HT1080 (cell line): ENCODE measurements at places on chromosomes 5 and 9. TPM values are rescaled to one million over a fixed set of nuclear protein-coding genes. Genes with fewer than 3 reads are reported as not detected.
A peak's percentile ranks its signal among the peaks of the same experiment; 100 is the strongest.

- peak; percentile 40 for DNase-seq
Observed at GRCh38 chr9:677461-678097, 163.9 kb upstream of the DMRT1 start.

GRCh38 chr5:21164425-21164824, 1176.4 kb upstream of the CDH18 start:
- DNase-seq = no peak

DNA sequence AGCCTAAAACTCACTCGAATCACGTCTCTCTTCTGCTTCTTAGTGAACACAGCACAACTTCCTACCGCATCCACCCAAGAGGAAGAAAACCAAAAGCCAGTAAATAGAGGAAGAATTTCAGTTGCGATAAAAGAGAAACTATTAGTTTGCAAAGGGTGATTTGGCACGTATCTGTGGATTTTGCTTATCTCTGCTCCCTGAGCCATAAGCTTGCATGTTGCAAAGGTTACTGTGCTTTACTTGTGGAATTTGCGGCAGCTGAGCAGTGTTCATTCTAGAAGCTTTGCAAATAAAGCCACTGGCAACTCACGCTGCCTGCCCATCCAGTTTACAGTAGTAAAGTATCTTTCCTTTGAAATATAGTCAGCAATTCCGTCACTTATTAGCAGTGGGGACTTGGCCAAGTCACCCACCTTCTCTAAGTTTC, 149.0 kb upstream of the PCA3 start:
- DNase-seq = no peak

The TEX48 gene
- total RNA-seq = 0.96 TPM in 1 of 2 replicates, not detected in the other

The ZBED3 gene
- total RNA-seq = 0.60 and 0.76 TPM in 2 replicates

The ENC1 gene
- 44.6 and 72.0 TPM in 2 replicates for total RNA-seq
